Activated naive CD8-positive, alpha-beta T cell treated with anti-CD3 and anti-CD28 coated beads, Interleukin-2, amount 50 U/mL, for 24 hours (primary cell): ENCODE measurements at places on chromosomes 2 and 18.

DNA sequence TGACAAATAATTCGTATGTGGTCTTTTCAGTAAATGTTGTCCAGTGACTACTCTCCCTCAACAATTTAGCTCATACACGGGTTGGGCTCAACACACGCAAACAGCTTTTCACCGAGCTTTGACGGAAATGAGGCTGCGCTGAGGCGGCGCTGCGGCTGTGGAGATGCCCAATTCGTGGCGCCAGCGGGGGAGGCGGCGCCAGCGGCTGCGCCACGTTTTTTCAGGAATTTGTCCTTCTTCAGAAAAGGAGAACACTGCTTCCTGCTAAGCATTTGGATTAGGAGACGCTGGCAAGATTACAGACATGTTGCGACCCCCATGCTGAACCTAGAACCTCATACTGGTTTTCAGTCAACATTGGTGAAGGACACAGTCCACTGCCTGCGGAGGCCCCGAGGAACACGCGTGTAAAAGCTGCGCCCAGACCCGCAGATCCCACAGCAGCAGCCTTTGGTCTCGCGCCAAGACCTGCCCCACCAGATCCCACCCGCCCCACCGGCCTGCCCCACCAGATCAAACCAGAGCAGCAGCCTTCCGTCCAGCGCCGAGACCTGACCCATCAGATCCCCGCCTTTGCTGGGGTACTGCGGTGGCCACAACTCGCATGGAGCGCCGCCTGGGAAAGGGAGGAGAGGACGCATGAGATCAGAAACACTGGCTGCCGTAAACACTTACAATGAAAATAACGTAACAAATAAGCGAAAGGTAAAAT, 173.8 kb downstream of the TMEM18 start:
- DNase-seq, result no peak
- no peak overlapping the region for H3K4me3 ChIP-seq
- peaks cover 7% of the 10 kb centered on the region for H3K27me3 ChIP-seq
- H3K36me3 ChIP-seq, result no peaks in the 10 kb centered on the region
- H3K4me1 ChIP-seq, result no peaks in the 10 kb centered on the region
- H3K27ac ChIP-seq, result no peak overlapping the region

GRCh38 chr2:238506371-238507068, 79.8 kb downstream of the ASB1 start:
- H3K4me1 ChIP-seq, result no peaks in the 10 kb centered on the region
- no peak for DNase-seq
- H3K27ac ChIP-seq, result no peak overlapping the region

GRCh38 chr2:117786520-117786919, 28.0 kb upstream of the DDX18 start:
- no peak for DNase-seq
- H3K4me1 ChIP-seq, result no peaks in the 10 kb centered on the region
- H3K27ac ChIP-seq, result no peak overlapping the region
- no peaks in the 10 kb centered on the region for H3K36me3 ChIP-seq
- peaks cover 13% of the 10 kb centered on the region for H3K27me3 ChIP-seq

DNA sequence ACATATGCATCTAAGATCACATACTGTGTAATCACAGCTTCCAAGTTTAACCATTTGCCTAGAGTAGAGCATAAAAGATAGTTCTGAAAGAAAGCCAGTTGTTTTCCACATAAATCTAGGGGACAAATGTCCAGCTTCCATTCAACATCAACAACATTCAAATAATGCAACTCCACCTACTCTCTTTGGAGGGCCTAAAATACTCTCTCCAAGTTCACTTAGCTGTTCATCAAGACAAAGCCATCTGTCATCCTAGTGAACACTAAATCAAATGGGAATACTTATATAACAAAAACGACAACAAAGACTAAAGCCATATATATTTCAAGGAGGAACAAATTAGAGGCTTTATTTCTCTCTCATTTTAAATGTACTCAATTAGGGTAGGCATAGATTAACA, 221.5 kb upstream of the CDH2 start:
- H3K36me3 ChIP-seq, result no peaks in the 10 kb centered on the region
- no peak for DNase-seq
- H3K4me3 ChIP-seq, result no peak overlapping the region
- H3K27ac ChIP-seq, result no peak overlapping the region
- no peaks in the 10 kb centered on the region for H3K27me3 ChIP-seq
- no peaks in the 10 kb centered on the region for H3K4me1 ChIP-seq

- no peaks in the 10 kb centered on the region for H3K36me3 ChIP-seq
- no peak overlapping the region for H3K27ac ChIP-seq
- no peak for DNase-seq
- peaks cover 15% of the 10 kb centered on the region for H3K4me1 ChIP-seq
These were observed 151.4 kb upstream of the XPO1 start for GRCh38 chr2:61689568-61689967.

DNA sequence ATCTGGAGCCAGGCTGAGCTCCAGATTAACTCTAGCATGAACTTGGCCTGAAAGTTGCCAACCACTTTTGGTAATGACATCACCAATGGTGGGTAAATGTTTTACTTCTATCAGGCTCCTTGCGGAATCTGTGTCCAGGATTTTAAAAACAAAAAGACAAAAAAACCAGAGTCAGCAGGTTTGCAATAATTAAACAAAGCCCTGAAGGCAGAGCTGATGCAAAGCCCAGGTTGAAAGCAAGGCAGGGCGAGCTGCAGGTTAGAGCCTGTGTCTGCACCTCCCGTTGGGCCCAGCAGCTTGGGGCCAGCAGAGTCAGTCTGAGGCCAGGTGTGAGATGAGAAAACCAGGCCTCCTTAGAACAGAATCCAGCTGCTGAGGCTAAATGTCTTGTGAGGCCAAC, 29.1 kb upstream of the ALK start:
- H3K27ac ChIP-seq, result no peak overlapping the region
- no peaks in the 10 kb centered on the region for H3K36me3 ChIP-seq
- H3K4me3 ChIP-seq, result no peak overlapping the region
- DNase-seq, result no peak
- peaks cover 8% of the 10 kb centered on the region for H3K27me3 ChIP-seq
- H3K4me1 ChIP-seq, result no peaks in the 10 kb centered on the region

DNA sequence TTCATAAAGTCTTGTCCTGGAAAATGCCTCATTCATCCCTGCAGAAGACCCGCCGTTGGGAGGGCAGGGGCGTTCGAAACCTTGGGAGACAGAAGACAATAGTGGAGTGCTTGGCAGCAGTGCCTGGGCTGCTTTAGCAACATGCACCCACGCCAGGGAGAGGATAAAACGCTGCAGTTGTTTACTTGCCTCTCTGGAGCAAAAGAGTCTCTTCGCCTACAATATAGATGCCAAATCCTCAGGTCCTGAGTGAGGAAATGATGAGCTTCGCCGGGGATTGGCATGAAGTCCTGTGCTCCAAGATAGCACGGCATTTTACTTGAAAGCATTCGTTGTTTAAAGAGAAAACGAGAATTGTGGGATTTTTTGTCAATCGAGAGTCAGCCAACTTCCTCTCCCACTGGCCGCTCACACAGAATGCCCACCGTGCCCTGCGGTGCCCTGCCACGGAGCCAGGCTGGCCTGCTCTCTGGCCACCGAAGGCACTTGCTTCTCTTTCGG, 152.5 kb upstream of the POU3F3 start:
- no peaks in the 10 kb centered on the region for H3K27me3 ChIP-seq
- no peak overlapping the region for H3K4me3 ChIP-seq
- DNase-seq, result no peak

DNA sequence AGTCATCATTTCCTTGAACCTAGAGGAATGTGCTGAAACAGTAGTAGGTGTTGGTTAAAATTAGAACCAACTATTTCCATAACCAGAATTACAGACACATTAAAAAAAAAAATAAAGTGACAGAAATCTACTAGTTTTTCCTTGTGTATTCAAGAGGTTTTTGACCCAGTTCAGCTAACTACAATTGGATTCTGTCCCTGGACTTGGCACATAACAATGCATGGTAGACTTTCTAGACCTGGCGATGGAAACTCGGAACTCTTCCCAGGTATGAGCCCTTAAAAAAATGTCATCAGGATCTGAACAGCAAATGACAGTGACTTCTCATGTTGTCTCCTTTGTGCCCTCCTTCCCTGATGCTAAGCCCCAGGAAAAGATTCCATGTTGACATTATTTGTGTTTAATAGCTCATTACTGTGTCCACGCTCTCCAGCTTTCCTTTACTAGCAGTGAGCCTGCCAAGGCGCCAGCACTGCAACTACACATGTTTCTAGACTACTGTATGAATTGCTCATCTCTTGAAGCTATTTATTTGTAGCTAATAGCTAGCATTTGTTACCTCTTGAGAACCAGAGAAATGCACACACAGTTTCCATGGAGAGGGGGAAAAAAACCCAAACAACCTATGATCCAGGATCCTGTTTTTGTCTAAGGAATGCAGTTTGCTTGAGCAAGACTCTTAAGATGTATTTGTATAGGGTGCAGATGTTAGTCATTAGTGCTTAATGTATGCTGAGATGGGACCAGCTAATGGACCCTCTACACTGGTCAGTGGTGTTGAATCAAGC, 148.5 kb downstream of the FMNL2 start:
- H3K36me3 ChIP-seq, result no peaks in the 10 kb centered on the region
- no peak overlapping the region for H3K27ac ChIP-seq
- peaks cover 4% of the 10 kb centered on the region for H3K27me3 ChIP-seq

- H3K4me3 ChIP-seq, result no peak overlapping the region
- H3K27ac ChIP-seq, result no peak overlapping the region
- no peaks in the 10 kb centered on the region for H3K4me1 ChIP-seq
- no peak for DNase-seq
- peaks cover 4% of the 10 kb centered on the region for H3K27me3 ChIP-seq
- no peaks in the 10 kb centered on the region for H3K36me3 ChIP-seq
These were observed 30.6 kb downstream of the MDH1 start for GRCh38 chr2:63619328-63619727.

- H3K36me3 ChIP-seq, result no peaks in the 10 kb centered on the region
- H3K4me3 ChIP-seq, result no peak overlapping the region
- DNase-seq, result no peak
- H3K27ac ChIP-seq, result no peak overlapping the region
These were observed 24.9 kb downstream of the TWIST2 start for GRCh38 chr2:238872628-238873380.

GRCh38 chr2:129188451-129188850, 791.0 kb upstream of the RAB6C start:
- no peak overlapping the region for H3K27ac ChIP-seq
- no peak for DNase-seq
- H3K36me3 ChIP-seq, result no peaks in the 10 kb centered on the region
- peaks cover 2% of the 10 kb centered on the region for H3K27me3 ChIP-seq
- H3K4me1 ChIP-seq, result no peaks in the 10 kb centered on the region

DNA sequence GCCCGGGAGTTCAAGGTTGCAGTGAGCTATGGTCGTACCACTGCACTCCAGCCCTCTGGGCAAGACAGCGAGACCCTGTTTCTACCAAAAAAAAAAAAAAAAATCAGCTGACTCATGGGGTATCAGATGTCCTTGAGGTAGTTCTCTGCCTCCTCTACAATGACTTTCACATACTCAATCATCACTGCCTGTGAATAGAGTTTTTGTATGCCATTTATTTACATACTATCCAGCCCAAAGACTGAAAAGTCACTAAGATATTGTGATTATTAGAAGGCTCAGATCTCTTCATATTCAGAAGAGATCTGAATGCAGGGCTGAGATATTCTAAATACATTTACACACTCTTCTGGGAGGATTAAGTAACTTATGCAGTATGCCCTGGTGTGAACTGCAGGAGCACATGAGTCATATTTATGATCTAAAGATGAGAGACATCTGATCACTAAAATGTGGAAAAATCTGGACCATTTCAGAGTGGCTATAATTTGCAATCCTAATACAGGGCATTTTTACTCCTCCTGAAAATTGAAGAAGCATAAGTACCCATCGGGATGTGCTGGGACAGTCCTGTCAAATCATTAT, 38.9 kb downstream of the KLF7 start:
- H3K4me3 ChIP-seq, result no peak overlapping the region
- peak overlapping the region; percentile 10 for H3K27ac ChIP-seq
- H3K27me3 ChIP-seq, result no peaks in the 10 kb centered on the region

DNA sequence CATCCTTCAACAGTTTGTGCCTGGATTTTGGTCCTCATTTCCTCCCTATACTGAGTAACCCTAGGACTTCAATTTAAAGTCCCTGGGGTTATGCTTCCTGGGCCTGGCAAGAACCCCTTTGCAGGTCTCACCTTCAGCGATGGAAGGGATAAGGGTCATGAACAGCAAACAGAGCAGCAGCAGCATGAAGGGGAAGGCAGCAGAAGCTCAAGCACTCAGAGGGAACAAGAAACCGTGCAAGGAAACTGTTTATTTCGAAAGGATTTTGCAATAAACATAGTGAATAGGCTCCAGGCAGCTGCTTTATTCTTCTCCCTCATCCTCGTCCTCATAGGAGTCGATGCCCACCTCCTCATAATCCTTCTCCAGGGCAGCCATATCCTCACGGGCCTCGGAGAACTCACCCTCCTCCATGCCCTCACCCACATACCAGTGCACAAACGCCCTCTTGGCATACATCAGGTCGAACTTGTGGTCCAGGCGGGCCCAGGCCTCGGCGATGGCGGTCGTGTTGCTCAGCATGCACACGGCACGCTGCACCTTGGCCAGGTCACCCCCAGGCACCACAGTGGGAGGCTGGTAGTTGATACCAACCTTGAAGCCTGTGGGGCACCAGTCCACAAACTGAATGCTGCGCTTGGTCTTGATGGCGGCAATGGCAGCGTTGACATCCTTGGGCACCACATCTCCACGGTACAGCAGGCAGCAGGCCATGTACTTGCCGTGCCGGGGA, 2.8 kb upstream of the TUBA4B start:
- H3K4me3 ChIP-seq, result peak overlapping the region; percentile 87
- H3K36me3 ChIP-seq, result peaks cover 64% of the 10 kb centered on the region

GRCh38 chr2:217357886-217358620, 498.2 kb upstream of the TNP1 start:
- H3K27ac ChIP-seq, result no peak overlapping the region
- H3K4me3 ChIP-seq, result no peak overlapping the region
- peaks cover 3% of the 10 kb centered on the region for H3K27me3 ChIP-seq
- no peak for DNase-seq

DNA sequence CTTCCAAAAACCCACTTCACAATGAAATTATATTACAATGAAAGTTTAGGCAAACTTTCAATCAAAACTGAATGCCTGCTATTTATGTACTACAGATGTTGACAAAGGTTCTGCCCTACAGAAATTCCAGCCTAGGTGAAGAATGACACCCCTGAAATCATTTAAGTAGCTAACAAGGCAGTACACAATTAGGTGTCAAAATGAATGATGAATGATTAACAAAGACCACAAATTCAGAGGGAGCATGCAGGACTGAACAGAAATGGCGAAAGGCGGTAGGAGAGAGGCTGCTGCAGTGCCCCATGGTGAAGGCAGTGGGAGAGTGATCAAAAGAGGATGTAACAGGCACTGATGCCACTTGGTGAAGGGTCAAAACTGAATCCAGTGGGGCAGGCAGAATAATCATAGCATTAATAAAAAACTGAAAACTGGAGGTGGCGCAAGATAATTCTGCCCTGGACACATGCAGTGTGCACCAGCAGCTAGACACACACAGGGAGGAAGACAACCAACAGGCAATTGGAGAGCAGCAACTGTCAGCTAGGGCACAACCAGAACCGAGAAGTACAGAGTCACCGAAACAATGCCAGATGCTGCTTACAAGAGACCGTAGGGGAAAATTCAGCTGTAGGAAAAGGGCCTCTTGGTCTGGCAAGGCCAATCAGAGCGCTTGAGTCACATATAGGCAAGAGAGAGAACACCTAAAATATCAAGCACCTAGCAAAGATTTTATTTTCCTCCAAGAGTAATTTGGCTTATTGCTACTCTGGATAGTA, 4.5 kb downstream of the TMEM131 start:
- peaks cover 21% of the 10 kb centered on the region for H3K36me3 ChIP-seq
- no peaks in the 10 kb centered on the region for H3K27me3 ChIP-seq
- H3K27ac ChIP-seq, result peak overlapping the region; percentile 37
- no peak for DNase-seq
- H3K4me3 ChIP-seq, result peak overlapping the region; percentile 12
